Activated CD8-positive, alpha-beta memory T cell treated with anti-CD3 and anti-CD28 coated beads for 24 hours (primary cell): ENCODE measurements at places on chromosomes 4 and X.

- DNase-seq = no peak
Measured at GRCh38 chr4:29972121-29972520, 748.0 kb upstream of the PCDH7 start.

DNA sequence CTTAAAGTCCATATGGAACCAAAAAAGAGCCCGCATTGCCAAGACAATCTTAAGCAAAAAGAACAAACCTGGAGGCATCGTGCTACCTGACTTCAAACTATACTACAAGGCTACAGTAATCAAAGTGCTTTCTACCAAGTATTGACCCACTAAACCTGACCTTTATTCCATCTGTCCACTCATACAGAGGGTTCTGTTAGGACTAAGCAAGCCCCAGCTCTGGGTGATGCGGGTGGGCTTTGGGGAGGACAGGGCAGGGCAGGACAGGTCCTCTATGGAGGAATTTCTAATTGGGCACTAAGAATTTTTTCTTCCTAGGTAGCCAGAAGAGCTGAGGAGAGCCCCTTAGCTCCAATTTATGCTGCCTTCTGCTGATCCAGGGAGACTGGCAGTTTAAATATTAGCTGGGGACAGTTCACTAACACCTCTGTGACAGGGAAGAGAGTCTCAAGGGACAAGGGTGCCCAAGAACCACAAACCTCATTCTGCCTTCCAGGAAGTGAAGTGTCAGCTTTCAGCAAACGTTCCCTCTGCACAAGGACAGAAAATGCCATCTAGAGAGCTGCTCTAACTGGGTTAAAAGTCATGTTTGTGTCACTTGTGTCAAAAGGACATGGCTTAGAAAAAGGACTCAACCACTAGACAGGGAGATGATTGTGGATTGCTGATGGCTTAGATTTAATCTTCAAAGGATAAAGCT is 143.2 kb downstream of the KIT start:
- DNase-seq = no peak

- no peak for DNase-seq
Measured at GRCh38 chr4:25090516-25090915, 59.8 kb upstream of the LGI2 start.

- DNase-seq = no peak
Measured at GRCh38 chrX:119648421-119648775, 42.2 kb upstream of the NKRF start.

- no peak for DNase-seq
Measured at GRCh38 chr4:18155067-18156041, 133.8 kb upstream of the LCORL start.

DNA sequence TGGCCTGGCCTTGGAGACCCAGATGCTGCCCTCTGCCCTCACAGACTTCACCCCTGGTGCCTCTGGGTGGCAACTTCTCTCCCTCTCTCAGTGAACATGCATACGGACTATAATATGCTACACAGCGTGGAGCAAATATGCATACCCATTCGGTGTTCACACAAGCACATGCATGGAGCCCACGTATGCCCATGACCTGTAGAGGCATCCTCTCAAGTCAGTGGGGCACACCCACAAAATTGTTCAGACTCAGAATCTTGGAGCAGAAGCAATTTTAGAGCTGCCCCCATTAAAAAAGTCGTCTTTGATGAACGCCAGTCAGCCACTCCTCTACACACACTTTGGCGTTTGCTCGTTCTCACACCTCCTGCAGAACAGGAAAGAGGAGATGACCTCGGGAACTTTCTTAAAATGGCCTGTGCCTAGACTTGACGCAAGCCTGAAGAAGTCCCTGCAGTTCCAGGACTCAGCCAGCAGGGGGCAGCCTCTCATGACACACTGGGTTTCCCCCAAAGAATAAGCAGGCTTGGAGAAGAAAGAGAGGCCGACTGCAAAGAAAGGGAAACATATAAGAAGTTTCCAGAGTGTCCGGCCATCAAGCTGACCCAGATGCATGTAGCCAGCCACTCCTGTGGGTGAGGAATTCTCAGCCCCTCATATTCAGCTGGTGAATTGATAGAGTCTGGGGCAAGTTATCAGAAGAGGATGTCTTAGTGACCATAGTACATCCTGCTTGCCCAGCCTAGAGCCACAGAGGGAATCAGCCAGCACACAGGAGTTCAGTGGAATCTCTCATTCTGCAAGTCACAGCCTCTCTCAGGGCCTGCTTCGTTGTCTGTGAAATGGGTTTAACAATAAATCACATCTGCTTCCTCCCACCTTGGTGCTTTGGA is 17.3 kb downstream of the APLN start:
- peak; percentile 92 for DNase-seq

DNA sequence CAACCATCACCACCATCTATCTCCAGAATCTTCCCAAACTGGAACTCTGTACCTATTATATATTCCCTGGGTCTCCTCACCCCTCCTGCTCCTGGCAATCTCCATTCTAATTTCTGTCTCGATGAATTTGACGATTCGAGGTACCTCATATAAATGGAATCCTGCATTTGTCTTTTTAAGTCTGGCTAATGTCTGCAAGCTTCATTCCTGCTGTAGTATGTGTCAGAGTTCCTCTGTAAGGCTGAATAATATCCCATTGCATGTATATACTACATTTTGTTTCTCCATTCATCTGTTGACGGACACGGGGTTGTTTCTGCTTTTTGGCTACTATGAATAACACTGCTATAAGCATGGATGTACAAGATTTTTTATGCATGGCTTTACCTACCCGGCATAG is 19.5 kb downstream of the PRKG2 start:
- DNase-seq = no peak

DNA sequence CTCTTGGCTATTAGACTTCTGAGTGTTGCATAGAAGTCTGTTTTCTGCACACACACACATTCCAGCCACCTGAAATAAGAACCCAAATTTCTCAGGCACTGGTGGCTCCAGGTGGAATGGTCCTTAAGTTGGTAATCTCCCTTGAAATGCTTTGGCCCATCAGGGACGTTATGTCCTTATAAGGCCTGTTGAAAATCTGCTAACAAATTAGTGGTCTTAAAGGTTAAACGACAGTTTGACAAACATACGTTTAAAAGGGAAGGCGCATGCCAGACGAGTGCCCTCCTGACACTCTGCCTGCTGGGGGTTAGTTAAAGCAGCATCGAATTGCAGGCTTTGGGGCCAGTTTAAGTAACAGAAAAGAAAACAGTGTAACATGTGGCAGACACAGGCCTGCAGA is 125.0 kb downstream of the TBX22 start:
- no peak for DNase-seq

DNA sequence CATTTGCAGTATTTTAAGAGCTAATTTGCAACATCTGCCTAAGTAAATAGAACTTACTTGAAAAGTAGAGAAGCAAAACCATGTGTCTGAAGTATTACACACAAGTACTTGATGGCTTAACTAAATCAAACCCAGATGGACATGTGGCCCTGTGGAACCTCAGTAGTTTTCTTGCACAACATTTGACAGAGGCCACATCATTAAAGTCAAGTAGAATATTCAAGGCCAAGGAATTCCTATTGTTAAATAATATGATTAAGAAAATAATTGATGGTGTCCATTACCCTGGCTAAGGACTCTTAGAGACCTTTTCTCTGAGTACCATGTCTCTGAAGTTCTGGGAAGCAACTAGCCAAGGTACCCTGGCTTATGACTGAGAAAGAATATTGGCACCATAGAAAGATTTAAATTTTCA is 135.4 kb upstream of the OTUD4 start:
- DNase-seq = no peak

GRCh38 chrX:9355739-9356138 is 109.1 kb upstream of the TBL1X start:
- DNase-seq = no peak
